ENCODE measurements at places on chromosomes 7 and 10.

DNA sequence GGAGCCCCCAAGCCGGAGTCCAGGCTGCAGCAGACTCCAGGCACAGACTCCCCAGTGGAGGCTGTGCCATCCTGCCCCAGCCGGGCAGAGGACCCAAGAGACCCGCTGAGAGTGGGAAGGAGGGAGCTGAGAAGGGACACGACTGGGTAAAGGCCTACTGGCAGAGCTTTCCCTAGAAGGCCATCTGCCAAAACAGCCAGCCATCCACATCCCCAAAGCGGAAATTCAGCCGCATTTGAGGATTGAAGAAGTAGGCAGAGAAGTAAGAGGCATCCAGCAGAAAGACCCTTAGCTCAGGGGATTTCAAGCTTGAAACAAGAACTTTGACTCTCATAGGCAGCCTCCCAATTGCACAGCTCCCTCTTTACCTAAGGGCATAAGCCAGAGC is 857 bp downstream of the CPXM2 start:
- no peak for DNase-seq

GRCh38 chr10:128191847-128192246 is 65.6 kb upstream of the MKI67 start:
- DNase-seq, result no peak

DNA sequence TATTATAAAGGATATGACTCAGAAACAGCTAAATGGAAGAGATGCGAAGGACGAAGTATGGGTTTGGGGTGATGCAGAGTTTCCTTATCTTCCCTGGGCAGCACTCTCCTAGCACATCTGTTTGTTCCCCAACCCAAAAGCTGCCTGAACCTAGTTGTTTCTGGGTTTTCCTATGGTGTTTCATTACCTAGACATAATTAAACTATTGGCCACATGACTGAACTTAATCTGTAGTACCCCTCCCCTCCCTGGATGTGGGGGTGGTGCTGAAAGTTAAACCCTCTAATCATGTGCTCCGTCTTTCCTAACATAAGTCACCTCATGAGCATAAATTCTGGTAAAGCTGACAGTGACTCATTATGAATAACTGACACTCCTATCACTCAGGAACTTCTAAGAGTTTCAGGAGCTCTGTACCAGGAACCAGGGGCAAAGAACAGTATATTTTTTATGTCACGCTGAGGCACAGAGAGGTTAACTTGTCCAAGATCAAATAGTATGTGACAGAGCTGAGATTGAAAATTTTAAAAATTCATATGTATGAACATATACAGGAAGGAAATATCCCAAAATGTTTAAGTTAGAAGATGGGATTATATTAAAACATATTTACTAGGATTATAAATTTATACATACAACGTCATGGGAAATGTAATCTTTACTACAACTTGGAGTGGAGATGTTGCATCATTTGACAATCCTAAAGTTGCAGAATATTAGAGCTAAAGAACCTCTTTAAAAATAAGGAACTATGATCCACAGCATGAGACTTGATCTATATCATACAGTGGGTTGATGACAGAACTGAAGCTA is 4.8 kb downstream of the STRIP2 start:
- no peak for DNase-seq

- DNase-seq, result no peak
These were observed 328.9 kb downstream of the RPS24 start for GRCh38 chr10:78362406-78363022.

- DNase-seq, result no peak
These were observed 7.5 kb downstream of the LARP4B start for GRCh38 chr10:923844-924523.

- no peak for DNase-seq
These were observed 305.9 kb upstream of the MGMT start for GRCh38 chr10:129161150-129161549.

DNA sequence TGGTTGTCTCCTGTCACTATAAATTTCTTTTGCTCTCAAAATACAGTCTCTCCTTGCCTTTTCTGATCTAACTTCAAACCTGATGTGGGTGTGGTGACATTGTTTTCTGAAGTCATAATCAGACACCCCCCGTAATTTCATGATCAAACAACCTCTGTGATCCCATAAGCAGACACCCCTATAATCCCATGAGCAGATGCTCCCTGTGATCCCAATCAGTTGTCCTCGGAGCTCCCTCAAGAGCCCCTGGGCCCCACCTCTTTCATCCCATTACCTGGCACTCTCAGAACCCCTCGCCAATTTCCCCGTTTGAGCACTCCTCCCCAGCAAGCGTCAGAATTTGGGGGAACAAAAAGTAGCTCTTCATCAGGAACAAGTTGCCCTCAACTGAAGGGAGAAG is 246.3 kb upstream of the FZD8 start:
- no peak for DNase-seq

DNA sequence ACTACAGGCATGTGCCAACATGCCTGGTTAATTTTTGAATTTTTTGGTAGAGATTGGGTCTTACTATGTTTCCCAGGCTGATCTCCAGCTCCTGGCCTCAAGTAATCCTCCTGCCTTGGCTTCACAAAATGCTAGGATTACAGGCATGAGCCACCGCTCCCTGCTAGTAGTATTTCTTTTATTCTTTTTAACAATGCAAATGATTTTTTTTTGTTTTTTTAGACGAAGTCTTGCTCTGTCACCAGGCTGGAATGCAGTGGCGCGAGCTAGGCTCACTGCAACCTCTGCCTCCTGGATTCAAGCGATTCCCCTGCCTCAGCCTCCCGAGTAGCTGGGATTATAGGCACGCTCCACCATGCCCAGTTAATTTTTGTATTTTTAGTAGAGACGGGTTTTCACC is 58.1 kb downstream of the SVIL start:
- no peak for DNase-seq

GRCh38 chr7:73397521-73398281 is 35.9 kb upstream of the FZD9 start:
- DNase-seq, result no peak

- no peak for DNase-seq
These were observed 430.1 kb upstream of the ETV1 start for GRCh38 chr7:14419531-14419930.

GRCh38 chr7:112503361-112503972 is 22.7 kb downstream of the LSMEM1 start:
- no peak for DNase-seq

GRCh38 chr10:102917314-102917961 is 656 bp upstream of the CNNM2 start:
- DNase-seq, result no peak

DNA sequence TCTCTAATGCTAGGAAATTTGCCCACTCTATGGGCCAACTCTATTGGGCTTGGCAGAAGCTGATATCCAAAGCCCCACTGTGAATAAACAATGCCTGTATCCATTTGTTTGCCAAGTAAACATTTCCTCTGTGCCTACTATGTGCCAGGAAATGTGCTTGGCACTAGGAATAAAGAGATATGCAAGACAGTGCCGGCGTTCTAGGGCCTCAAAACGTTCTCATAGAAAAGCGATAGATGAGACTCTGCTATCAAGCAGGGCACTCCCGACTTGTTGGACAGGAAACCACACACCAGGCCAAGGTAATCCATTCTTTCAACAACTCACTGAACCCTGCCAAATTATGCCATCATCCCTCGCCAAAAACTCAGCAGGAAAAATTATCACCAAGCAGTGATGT is 196.7 kb downstream of the IPMK start:
- DNase-seq, result no peak

- no peak for DNase-seq
These were observed 51.9 kb upstream of the ABLIM1 start for GRCh38 chr10:114709984-114710383.

DNA sequence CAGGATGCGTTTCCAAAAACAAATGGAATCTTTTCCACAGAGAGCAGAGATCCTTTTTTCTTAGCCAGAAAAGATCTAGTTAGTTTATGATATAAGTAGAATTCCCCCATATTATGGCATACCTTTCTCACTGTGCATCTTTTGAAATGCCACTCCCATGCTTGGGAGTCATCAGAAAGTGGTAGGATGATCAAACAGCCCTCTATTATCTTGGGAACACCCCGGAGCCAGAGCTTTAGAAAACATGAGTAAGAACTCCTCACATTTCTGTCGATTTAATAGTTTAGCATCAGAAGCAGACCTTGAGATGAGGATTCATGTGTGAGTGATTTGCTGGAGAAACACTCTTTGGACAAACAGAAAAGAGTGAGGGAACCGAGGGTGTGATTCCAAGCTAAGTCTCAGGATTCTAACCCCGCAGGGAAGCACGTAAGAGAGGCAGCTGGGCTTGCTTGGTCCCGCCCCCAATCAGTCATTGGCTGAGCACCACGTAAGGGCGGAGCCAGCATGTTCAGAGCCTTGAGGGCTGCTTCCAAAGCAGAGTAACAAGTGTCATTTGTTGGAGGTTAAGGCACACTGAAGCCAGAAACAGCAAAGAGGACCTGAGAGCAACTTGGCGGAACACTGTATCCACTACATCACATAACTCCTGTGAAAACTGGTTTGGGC is 43.7 kb upstream of the NXPH1 start:
- no peak for DNase-seq

DNA sequence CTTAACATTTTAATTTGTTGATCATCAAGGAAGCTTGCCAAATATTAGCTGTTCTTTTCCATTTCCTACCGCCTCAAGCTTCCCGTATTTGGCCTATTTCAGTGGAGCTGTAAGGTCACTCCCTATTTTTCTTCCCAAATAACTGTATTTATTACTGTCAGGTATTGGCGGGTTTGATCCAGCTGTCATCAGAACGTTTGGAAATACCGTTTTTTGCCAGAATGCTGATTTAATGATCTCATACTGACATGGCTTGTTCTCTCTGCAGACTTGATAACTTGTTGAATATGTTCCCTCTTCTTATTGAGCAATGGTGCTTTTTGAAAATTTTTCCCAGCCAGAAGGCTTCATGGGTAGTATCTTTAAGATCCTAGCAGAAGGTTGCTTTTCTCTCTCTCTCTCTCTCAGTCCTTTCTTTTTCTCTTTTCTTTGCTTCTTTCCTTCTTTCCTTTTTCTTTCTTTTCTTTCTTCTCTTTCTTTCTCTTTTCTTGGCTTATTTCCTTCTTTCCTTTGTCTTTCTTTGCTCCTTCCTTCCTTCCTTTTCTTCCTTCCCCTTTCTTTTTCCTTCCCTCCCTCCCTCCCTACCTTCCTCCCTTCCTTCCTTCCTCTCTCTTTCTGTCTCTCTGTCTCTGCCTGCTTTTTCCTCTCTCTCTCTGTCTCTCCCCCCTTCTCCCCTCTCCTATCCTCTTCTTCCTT is 42.1 kb downstream of the CUX1 start:
- DNase-seq, result no peak

- DNase-seq, result no peak
These were observed 160.6 kb downstream of the ADARB2 start for GRCh38 chr10:1576467-1577372.

- no peak for DNase-seq
These were observed 212.1 kb downstream of the MACC1 start for GRCh38 chr7:20005081-20005480.

DNA sequence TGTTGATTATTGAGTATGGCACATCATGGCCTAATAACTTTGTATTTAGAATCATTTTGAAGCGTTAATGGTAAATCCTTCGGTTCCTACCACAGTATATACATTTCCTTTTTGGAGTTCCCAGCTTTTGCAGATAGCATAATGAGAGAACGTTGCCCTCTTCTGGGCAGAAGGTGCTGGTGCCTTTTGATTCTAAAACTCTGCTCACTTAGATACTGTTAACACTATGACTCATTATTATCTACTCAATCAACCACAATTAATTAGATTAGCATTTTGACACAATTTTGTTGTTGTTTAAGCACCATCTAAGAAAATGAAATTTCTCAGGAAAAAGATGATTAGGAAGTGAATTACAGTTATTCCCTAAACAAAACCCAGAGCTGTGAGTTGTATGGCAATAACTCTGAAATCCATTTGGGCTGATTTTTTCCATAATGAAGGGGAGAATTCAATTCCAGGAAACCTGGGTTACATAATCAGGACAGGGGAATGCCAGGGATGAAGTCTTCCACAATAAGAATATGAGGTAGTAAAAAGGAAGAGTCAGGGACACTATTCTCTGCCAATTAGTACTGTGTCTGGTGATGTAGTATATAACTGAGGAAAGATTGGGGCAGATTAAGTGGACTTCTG is 11.5 kb upstream of the DLD start:
- DNase-seq, result no peak

DNA sequence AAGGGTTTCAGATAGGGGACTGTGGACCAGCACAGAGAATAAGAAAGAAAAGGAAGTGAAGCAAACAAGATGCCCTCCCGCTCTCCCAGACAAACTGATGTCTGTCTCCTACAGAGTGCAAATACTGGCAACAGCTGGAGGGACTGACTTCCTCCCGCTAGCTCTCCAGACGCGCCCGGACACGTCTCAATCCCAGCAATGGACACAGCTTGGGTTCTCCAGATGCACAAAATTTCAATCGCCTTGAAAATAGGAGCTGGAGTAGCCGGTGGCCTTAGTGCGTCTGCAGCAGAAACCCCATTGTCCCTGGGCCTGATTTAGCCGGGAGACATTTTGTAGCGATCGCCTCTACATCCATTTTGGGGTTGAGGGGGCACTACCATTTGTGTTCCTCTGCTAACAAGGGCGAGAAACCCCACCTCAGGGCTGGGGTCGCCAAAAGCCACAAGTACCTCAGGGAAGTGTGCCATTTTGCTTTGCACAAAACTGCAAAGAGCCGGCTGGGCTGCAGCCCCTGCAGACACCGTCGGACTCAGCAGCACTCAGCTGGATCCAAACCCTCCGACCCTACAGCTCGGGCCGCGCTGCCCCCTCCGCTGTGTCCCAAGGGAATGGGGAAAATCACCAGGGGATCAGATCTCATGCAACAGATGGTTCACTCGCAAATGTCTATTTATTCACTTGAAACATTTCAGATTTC is 5.9 kb downstream of the CPA2 start:
- DNase-seq, result no peak

- DNase-seq, result no peak
These were observed 49.4 kb downstream of the CXCL12 start for GRCh38 chr10:44335330-44336021.

DNA sequence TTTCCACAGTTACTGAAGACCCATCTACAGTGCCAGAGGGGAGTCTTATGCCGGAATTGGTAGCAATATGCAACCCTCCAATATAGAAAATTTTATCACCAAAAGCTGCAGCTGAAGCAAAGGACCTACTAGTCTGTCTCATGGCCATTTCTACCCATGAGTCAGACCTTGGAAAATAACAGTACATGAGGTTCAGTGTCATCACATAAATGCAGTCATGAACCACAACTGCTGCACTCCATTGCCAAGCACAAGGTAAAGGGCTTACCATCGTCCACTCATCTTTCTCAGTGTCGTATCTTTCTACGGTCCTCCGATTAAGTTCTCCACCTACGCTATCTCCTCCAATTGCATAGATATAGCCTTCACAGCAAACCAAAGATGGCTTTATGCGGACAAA is 21.8 kb downstream of the KBTBD2 start:
- no peak for DNase-seq

GRCh38 chr10:89392974-89393373 is 551 bp downstream of the IFIT1 start:
- DNase-seq, result no peak

GRCh38 chr10:13908475-13908874 is 321.7 kb downstream of the PRPF18 start:
- DNase-seq, result no peak

Measured in cortex of kidney (tissue), 1 donor.